ENCODE measurements at places on chromosomes 6 and 20. TPM values are rescaled to one million over a fixed set of nuclear protein-coding genes. Genes with fewer than 3 reads are reported as not detected.

DNA sequence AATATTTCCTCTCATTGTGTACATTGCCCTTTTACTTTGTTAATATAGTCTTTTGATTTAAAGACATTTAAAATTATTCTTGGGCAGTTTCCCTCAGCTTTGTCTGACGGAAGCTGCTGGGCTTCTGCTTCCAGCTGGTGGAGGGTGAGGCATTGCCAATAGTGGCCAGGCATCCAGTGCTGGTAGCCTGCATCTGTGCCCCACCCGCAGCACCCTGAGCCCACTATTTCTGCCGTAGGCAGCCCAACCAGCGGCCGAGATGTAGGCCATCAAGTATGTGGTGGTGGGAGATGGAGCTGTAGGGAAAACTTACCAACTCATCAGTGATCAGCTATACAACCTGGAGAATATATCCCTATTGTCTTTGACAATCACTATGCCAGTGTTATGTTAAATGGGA, 226.0 kb upstream of the SYNCRIP start:
- no peak overlapping the region for H3K27ac ChIP-seq
- no peaks in the 10 kb centered on the region for H3K36me3 ChIP-seq
- peaks cover 5% of the 10 kb centered on the region for H3K4me1 ChIP-seq
- H3K27me3 ChIP-seq, result no peaks in the 10 kb centered on the region
- DNase-seq, result no peak
- no peak overlapping the region for H3K4me3 ChIP-seq

DNA sequence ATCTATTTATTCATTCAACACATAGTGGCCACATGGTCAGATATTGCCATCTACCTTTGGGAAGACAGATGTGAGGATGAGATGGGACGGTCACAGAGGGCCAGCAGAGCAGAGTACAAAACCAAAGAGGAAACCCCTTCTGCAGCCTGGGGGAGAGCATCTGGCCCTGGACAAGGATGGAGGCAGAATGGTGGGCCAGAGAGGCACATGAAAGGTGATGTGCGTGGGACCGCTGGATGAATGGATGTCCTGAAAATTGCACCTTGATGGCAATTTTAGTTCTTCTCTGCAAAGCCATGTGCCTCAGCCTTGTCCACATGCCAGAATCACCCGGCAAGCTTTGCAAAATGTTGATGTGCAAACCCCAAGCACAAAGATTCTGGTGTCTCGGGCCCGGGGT, 77.4 kb upstream of the CD93 start:
- H3K27ac ChIP-seq, result no peak overlapping the region
- no peaks in the 10 kb centered on the region for H3K27me3 ChIP-seq
- no peak overlapping the region for H3K4me3 ChIP-seq
- H3K4me1 ChIP-seq, result no peaks in the 10 kb centered on the region

DNA sequence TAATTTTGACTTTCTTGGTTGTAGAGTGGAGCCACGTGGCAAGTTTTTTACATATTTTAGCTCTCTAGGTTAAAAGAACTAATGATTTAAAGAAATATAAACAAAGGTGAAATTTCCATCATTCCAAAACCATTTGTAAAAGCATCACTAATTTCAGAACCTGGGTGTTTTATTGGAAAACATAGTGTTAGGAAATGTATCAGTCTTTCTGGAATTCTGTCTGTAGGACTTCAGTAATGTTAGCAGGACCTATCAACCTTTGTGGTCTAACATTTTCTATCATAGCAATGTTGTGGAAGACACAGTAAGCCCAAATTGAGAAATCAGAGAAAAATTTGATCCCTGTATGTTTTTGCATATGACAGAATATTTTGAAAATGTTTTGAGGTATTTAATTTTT, 28.3 kb downstream of the L3MBTL3 start:
- peaks cover 14% of the 10 kb centered on the region for H3K36me3 ChIP-seq
- H3K27me3 ChIP-seq, result no peaks in the 10 kb centered on the region
- no peak overlapping the region for H3K4me3 ChIP-seq
- H3K4me1 ChIP-seq, result no peaks in the 10 kb centered on the region
- DNase-seq, result no peak

GRCh38 chr20:11114382-11114781, 440.6 kb upstream of the JAG1 start:
- no peak overlapping the region for H3K4me3 ChIP-seq
- H3K27me3 ChIP-seq, result no peaks in the 10 kb centered on the region
- no peak overlapping the region for H3K27ac ChIP-seq
- DNase-seq, result no peak

GRCh38 chr20:10521068-10521831, 86.1 kb downstream of the SLX4IP start:
- H3K4me3 ChIP-seq, result no peak overlapping the region
- H3K27ac ChIP-seq, result no peak overlapping the region
- DNase-seq, result no peak

Gene SRMS
- not detected for total RNA-seq

Gene DUSP15
- total RNA-seq, result not detected

Gene CDSN
- not detected for total RNA-seq

Gene MMS22L
- total RNA-seq, result 32.0 TPM

Data from CD8-positive, alpha-beta memory T cell (primary cell).